Chondrocyte (in vitro differentiated cells): ENCODE measurements at places on chromosomes 6 and 20.

DNA sequence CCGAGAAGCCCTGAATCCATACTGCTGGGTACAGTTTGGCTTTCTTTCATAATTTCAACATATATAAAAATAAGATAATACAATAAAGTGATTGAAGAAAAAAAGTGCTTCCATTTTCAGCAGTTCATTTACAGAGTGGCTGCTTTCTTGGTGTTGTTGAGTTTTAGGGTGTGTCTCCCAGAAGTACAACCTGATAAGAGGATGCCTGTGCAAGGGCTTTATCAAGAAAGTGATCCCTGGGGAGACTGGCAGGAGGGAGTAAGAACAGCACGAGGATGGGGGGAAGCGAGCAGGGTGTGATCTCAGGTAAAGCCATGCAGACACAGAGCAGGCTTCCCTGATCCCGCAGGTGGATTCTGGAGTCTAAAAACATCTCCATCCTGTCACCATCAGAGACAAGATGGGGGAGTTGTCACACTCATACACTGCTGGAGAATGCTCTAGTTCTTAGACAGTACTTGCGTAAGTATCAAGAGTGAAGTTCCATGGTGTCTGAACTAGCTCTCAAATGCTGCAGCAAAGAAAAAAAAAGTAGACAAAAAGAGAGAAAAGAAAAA, 395.9 kb downstream of the CDH26 start:
- no peak for DNase-seq

DNA sequence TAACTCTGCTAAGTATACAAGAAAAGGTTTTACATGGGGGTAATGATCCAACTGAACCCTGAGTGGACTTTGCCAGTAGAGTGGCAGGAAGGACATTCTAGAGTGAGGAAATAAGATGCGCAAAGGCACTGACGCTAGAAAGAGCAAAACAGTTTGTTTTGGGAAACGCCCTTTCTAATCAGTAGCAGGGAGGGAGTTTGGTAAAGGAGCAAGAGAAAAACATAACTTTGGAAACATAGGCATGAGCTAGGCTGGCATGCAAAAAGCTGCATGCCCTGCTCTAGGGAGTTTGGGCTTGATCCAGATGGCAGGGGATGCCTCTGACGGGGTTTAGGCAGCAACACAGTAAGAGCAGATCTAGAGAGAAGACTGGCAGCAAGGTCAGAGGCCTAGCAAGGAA, 135.2 kb downstream of the DST start:
- DNase-seq = no peak

DNA sequence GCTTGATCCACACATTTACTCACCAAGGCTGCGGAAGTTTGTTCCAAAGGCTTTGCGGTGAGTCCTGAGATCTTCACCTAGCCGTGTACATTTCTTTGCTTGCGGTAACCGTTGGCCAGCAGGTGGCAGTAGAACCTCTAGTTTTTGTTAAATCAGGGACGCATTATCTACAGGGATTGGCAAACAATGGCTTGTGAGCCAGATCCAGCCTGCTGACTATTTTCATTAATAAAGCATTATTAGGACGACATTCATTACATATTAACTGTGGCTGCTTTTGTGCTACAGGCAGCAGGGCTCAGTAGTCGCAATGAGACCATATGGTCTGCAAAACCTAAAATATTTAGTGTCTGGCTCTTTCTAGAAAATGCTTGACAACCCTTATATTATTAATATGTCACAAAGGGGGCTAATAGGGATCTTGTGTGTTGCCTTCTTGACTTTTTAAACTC, 174.1 kb downstream of the DOK5 start:
- no peak for DNase-seq

- no peak for DNase-seq
Measured at GRCh38 chr6:128495536-128496333, 24.7 kb downstream of the PTPRK start.

DNA sequence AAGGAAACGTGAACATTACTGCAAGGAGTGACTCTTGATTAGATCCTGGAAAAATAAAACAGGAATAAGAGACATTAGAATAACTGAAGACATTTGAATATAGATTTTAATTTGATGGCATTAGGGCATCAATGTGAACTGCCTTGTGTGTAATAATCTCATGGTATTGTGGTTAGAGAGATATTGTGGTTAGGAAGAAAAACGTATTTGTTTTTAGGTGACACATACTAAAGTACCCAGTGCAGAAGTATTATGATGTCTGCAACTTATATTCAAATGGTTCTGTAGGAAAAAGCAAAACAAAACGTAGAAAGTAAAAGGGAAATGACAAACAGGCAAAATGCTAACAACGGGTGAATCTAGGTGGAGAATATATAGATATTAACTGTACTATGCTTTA, 65.9 kb upstream of the OGFRL1 start:
- no peak for DNase-seq

DNA sequence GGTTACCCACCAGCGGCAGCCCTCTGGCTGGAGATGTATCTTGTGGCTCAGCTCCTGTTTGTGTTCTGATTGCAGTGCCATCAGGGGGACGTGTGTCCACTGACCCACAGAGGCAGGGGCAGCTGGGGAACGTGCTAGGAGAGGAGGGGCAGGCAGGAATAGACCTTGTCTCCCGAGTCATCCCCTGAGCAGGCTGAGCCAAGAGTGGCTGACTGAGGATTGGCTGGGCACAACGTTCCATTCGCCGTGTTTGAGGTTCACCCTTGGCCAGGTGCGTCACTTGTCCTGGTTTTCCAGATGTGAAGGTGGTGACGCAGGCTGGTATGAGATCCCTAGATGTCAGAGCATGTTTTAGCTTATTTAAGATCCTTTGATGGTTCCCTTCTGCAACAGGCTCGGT, 57.7 kb downstream of the ADNP start:
- peak; percentile 32 for DNase-seq

DNA sequence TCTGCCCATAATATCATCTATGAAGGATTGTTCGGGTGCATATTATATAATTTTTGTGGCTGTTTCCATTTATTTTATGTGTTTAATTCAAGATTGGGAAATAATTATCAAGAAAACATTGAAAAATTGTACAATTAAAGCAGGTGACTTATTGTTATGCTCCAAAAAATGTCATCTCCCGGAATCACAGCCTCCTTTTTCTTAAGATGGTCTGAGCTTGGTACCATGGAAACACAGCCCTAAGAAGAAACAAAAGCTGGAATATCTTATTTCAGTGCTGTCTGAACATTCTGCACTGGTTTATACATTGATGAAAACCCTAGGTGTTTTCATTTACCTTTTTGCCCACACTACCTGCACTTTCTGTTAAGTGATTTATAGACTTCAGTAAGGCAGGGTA, 367.2 kb downstream of the ARHGAP18 start:
- DNase-seq = no peak
